Hindlimb muscle (tissue), 1 donor: ENCODE measurements at places on chromosomes 1 and 21.
A peak's percentile ranks its signal among the peaks of the same experiment; 100 is the strongest.

DNA sequence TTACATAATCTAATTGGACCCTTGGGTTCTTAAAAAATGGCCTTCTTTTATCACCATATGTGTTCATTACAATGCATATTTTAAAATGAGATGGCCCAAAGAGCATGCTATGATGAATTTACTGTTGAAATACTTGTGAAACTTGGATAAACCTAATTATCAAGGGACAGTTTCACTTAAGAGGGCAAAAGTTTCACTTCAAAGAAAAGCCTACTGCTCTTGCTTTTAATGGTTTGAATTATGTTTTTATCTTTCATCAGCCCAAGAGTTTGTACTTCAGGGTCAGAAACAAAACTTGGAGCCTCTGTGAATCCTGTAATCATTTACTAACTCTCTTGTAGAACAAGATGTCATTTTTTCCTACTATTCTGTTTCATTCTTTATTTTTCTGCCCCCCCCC lies 32.3 kb downstream of the POU2F1 start:
- no peak for DNase-seq

DNA sequence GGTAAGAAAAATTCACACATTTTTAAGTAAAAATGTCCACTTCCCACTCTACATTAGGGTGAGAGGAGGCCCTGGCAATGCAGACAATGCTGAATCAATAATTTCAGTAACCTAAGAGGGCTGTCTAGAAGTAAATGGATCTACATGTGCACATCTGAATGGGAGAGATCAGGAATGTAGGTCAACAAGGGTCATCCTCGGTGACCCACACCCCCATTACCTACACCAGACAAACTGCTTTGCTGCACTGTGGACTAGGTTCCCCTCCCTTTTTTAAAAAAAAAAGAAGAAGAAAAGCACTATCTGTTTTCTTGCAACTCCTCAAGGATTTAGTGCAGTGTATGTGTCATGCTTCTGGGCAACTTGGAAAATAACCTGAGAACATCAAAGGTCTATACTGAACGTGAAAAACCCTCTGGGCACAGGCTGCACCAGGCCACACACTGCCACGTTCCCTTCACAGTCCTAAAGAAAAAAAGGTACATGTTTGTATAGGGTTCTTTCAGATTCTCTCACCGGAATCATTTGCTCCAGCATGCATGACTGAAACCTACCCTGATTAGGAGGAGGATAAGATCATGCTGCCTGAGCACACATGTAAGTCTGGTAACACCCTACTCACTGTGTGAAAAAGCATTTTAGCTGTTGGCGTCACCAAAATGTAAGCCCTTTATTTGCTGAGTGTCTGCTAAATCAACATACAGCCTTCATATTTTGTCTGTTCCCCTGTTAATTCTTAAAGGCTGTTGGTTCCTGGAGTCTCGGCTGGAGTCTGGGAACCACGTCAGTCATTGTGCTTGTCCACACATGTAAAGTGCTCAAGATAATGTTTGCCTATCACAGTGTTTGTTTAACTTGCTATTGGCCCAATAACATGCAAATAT lies 341.0 kb downstream of the SMYD3 start:
- no peak for DNase-seq

GRCh38 chr1:178954937-178955336 lies 70.8 kb upstream of the FAM20B start:
- no peak for DNase-seq

DNA sequence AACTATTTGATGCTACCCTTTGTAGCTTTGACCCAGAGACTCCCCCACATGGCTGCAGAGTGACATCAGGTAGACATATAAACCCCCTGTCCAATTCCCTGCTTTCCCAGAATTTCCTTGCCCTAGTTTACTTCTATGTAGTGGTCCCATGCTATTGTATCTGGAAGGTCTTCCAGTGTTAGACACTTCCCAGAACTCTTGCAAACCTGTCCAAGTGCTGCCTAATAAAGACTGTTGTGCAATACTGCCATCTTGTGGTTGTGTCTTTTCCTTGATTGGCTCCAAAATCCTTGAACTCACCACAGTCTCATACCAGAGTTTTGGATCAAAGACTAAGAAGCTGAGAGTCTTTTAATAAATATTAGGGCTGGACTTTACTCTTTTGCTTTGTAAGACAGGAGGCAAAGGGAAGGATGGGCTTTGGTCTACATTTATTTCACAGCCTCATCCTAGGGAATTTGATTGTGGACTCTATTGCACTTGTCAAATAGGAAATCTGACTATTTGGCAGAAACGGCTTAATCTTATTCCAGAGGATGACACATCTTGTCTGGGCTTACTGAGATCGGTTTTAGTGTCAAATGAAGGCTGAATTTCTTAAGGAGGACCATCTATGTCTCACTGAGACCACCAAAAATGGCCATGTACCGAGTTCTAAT lies 169.9 kb downstream of the LRRC7 start:
- peak; percentile 51 for DNase-seq

- peak; percentile 29 for DNase-seq
Observed at GRCh38 chr21:38126666-38127303, 130.0 kb upstream of the KCNJ15 start.

- peak; percentile 41 for DNase-seq
Observed at GRCh38 chr1:225427235-225428067, at the start of gene LBR. Gene LBR, minus strand, starts transcription at chr1:225428038. Its CDS starts 3,963 bp downstream, at chr1:225424075.

GRCh38 chr1:16393570-16394521 lies 26.8 kb downstream of the SZRD1 start:
- no peak for DNase-seq

DNA sequence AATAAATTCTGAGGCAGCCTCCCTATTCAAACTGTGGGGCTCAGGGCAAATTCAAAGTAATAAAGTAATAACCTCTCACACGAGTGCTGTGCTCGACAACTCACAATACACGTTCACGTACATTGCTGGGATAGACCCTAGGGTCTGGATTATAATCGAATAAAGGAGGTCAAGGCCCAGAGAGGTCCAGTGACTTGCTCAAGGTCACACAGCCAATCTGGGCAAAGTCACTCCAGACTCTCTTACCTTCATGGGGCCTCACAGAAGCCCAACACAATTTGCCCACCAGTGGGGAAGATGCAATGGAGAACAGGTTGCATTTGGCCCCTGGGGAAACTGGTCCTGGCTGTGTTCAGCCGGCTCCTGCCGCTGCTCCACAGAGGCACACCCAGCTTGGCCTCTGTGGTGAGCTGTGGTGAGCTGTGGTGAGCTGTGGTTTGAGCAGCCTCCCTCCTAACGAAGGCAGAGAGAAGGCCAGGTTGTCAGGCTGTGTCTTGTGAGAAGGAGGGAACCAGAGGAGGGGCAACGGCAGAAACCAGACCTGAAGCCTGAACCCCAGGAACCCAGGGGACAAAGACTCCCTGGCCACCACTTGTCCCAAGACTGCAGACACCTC lies 35.1 kb downstream of the NUAK2 start:
- no peak for DNase-seq

DNA sequence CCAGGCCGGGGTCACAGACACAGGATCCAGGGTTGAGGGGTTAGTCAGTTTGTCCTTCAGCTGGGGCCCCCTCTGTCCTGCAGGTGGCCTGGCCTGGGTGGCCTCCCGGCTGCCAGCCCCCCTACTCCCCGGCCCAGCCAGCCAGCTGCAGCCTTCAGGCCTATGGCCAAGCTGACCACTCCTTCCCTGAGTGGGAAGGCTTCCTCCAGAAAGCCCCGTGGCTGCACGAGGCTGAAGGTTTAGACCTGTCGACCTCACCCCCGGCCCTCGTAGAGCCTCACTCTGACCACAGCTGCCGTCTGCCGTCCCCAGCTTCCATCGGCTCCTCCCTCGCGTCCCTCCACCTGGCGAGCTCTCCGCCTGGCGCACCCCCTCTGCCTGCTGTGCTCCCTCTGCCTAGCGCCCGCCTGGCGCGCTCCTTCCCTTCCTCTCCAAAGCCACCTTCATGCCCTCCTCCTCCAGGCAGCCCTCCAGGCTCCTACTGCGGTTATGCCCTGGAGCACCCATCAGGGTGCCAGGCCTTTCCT lies 9.6 kb downstream of the TTLL10 start:
- peak; percentile 42 for DNase-seq
